ENCODE measurements at places on chromosomes 6 and 20.

GRCh38 chr6:7685276-7685675 lies 40.6 kb upstream of the BMP6 start:
- DNase-seq = no peak

GRCh38 chr6:45084257-45084656 lies 243.9 kb upstream of the RUNX2 start:
- no peak for DNase-seq

- no peak for DNase-seq
Observed at GRCh38 chr6:159099961-159100360, 55.2 kb upstream of the TAGAP start.

GRCh38 chr20:46903937-46904336 lies 9.3 kb downstream of the EYA2 start:
- DNase-seq = no peak

DNA sequence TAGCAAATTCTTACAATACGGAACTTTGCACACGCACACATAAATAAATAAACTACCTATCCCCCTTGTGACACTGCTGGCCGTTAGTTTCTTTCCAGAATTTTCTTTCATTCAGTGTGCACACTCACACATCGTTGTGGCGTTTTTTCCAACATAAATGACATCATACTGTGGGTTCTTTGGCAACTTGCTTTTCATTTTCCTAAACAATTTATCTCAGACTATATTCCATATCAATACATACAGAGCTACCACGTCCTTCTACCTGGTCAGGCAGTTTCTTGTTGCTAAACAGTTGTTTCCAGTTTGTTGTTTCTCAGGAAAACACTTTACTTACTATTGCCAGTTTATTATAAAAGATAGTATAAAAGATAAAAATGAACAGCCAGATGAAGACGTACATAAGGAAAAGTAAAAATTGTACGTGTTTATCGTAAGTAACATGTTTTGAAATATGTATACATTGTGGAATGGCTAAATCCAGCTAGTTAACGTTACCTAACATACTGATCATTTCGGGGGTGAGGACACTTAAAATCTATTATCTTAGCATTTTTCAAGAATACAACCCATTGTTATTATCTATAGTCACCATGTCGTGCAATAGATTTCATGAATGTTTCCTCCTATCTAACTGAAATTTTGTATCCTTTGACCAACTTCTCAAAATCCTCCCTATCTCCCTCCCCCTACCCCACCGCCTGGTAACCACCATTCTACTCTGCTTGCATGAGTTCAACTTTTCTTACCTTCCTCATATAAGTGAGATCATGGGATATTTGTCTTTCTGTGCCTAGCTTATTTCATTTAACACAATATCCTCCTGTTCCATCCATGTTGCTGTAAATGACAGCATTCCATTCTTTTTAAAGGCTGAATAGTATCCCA lies 1.2 kb upstream of the TP53RK start:
- no peak for DNase-seq

GRCh38 chr6:157615420-157615769 lies 207.7 kb upstream of the SNX9 start:
- DNase-seq = no peak

DNA sequence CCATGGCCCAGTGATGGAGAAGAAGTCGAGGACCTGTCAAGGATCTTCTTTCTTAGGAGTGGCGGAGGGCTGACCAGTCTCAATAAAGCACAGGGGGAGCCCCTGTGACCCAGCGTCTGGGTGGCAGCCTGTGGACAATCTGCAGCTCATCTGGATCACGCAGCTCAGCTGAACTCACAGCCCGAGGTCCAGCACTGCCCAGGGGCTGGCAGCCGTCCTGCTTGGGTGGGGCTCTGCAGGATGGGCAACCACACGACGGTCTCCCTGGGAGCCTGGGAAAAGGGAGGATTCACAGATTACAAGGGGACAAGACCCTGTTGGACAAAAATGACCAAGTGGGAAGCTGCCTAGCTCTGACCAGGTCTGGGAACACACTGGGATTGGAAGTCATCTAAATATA lies 110.8 kb downstream of the MYLK4 start:
- DNase-seq = no peak

- no peak for DNase-seq
Observed at GRCh38 chr6:22807818-22808217, 238.5 kb downstream of the HDGFL1 start.

GRCh38 chr6:160112628-160113299 lies 8.9 kb upstream of the SLC22A1 start:
- no peak for DNase-seq

- DNase-seq = no peak
Observed at GRCh38 chr20:6718662-6719368, 48.7 kb upstream of the BMP2 start.

DNA sequence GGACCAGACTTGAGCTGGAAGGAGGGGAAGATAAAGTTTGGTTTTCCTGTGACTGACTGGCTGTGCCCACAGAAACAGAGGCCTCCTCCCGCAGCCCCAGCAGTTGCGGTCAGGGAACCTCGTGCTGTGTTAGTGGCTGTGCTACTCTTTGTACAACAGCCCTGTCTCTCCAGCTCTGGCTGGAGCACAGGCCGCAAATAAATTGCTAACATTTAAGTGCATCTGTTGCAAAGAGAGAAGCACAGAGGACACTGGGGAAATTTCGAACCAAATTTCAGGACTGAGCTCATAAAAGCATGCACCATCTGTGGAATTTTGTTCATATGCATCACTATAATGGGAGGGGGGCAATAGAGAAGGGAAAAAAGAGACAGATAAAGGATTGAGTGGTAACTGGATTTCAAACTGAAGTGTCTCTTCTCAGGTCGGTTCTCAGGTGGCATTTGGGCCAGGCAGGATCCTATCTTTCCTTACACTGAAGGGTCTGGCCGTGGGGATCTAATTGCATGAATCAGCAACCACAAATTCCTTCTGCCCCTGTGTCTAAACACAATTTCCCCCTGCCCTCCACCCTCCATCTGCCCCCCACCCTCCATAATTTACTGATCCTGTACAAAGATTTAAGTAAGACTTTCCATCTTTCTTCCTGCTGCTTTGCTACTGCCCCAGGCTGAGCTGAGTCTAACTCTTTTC lies 88.9 kb upstream of the ATXN1 start:
- DNase-seq = no peak

GRCh38 chr6:35081426-35081851 lies 59.7 kb downstream of the TCP11 start:
- no peak for DNase-seq

DNA sequence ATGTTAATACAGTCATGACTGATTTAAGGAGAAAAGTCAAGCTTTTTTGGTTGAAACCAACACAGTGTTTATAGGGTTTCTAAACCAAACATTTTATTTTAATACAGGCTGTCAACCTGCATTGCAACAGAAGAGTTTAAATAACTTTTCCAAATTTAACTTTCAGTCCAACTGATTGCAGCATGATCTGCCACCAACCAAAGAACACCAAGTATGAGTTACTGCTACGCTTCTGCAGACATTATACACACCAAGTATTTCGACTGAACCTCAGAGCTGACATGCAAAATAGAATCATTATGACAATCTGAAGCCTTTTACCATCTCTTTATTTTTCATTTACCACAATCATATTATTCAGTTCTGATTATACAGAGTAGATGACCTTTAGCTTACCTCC lies 151.2 kb upstream of the DST start:
- no peak for DNase-seq

GRCh38 chr6:51468704-51469103 lies 618.7 kb downstream of the PKHD1 start:
- no peak for DNase-seq

GRCh38 chr6:128053109-128053508 lies 152.3 kb upstream of the THEMIS start:
- no peak for DNase-seq

Data from activated gamma-delta T cell treated with Interleukin-2 at 50 U/mL for 16 hours (primary cell).